ENCODE measurements at places on chromosomes 11 and 22. TPM values are rescaled to one million over a fixed set of nuclear protein-coding genes. Genes with fewer than 3 reads are reported as not detected.

The SMC1B gene
- total RNA-seq: 0.09 TPM

DNA sequence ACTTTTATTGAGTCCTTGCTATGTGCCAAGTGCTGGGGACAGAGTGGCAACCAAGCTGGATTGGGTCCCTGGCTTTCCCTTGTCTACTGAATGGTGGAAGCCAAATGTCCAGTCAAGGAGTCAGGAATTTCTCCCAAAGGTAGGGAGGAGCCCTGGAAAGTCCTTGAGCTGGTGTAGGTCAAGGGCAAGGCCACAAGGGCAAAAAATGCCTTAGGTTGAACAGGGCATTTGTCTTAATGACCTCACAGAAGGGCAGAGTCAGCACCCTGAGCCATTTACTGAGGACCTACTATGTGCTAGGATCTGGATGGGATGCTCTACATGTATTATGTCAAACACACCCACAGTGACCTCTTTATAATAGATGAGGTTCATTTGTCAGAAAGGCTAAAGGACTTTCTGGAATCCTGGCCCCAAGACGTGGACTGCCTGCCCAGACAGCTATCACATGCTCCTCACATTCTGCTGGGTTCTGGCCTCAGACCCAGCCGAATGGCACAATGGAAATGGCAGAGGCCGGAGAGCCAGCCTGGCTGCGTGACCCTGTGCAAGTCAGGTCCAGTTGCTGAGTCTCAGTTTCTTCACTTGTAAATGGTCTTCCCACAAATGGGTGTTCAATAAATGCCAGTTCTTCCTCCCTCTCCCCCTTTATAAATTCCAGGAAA lies 17.7 kb downstream of the MOGAT2 start:
- no peak for DNase-seq

The DEUP1 gene
- not detected for total RNA-seq

The MMP12 gene
- total RNA-seq: not detected

DNA sequence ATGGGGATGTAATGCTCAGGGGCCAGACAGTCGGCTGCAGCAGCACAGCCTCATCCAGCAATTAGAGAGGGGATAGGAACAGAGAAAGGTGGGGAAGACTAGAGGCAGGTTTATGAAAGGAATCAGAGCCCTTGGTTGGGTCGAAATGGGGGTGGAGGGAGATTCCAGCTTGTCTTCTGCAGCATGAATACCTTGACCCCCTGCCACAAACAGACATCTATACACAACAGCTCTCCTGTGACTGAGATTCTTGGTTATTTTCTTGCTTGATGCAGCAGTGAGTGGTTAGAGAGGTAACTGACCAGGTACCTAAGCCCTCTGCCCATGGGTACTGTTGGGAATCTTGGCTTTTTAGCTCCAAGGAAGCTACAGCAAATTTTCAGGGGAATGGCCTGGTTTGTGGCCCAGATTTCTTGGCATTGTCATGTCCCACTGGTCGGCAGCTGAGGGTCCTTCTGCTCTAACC lies at the start of gene TRIM49D1:
Gene TRIM49D1 (minus strand): TSS at position 51 of the 466 bp plus-strand sequence. CDS start 4,535 bp downstream, outside the sequence.
- no peak for DNase-seq

GRCh38 chr11:88414385-88414861 lies 76.9 kb upstream of the CTSC start:
- DNase-seq: no peak

DNA sequence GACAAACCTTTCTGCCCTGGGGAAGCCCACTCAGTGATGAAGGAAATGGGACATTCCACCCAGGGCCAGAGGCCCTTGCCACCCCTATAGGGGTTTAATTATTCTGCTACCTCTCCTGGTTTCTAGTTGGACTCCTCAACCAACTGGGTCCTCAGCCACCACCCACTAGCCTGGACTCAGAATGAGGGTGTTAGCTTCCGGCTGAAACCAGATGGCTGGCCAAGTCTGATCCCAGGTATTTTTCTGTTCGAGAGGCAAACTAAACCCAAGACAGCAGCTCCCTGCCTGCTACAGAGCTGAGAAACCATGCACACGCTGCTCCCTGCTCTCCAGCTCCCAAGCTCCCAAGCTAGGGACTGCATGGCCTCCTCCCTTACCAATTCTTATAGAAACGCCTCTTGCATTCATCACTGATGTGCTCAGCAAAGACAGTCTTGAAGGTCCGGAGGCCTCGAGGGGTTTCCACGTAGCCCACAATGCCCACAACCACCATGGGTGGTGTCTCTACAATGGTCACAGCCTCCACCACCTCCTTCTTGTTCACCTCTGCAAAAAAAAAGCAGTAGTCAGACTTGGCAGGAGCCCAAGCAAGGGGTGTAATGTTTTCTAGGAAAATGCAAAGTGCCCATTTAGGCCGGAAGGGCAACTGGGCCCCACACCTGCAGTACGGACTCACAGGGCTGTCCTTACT lies 2.2 kb downstream of the RPL3 start:
- peak; percentile 65 for DNase-seq

The ARAP1 gene
- total RNA-seq: 296 TPM

The OR2AG1 gene
- total RNA-seq: not detected

The ADAMTS15 gene
- 0.20 TPM for total RNA-seq

DNA sequence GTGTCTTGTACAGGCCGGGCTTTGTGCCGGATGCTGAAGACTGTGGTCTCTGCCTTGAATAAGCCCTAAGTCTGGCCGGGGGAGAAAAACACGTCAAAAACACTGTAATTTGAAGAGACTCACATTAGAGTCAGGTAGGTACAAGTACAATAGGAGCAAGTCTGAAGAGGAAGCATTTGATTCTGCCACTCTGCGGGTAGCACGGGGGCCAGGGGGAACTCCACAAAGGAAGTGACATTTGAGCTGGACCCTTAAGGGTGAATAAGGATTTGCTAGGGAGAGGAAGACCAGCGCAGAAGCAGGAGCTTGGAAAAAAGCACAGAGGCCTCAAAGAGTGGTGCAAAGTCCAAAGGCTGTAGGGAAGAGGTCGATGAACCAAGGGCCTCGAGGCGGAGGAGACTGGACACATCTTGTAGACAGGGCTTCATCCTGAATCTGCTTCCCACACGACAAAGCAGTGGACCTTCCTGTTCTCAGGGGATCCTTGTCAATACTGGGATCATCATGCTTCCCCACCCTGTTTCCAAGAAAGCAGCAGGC lies 38.7 kb downstream of the BUD13 start:
- no peak for DNase-seq

- no peak for DNase-seq
Observed at GRCh38 chr22:47417699-47418098, 655.2 kb downstream of the TBC1D22A start.

The OMP gene
- 0.85 TPM for total RNA-seq

The SLC16A8 gene
- total RNA-seq: not detected

GRCh38 chr22:34108168-34108567 lies 187.9 kb upstream of the LARGE1 start:
- no peak for DNase-seq

GRCh38 chr11:100740440-100740839 lies 53.4 kb downstream of the ARHGAP42 start:
- DNase-seq: no peak

The FGF19 gene
- total RNA-seq: not detected

- DNase-seq: no peak
Observed at GRCh38 chr11:86502137-86502642, 127.5 kb downstream of the CCDC81 start.

The CNTF gene
- total RNA-seq: 3.6 TPM

The OR8D1 gene
- not detected for total RNA-seq

The CENPM gene
- total RNA-seq: 4.2 TPM

The USP28 gene
- total RNA-seq: 132 TPM

- DNase-seq: no peak
Observed at GRCh38 chr22:23183061-23183698, 2.9 kb downstream of the BCR start.

DNA sequence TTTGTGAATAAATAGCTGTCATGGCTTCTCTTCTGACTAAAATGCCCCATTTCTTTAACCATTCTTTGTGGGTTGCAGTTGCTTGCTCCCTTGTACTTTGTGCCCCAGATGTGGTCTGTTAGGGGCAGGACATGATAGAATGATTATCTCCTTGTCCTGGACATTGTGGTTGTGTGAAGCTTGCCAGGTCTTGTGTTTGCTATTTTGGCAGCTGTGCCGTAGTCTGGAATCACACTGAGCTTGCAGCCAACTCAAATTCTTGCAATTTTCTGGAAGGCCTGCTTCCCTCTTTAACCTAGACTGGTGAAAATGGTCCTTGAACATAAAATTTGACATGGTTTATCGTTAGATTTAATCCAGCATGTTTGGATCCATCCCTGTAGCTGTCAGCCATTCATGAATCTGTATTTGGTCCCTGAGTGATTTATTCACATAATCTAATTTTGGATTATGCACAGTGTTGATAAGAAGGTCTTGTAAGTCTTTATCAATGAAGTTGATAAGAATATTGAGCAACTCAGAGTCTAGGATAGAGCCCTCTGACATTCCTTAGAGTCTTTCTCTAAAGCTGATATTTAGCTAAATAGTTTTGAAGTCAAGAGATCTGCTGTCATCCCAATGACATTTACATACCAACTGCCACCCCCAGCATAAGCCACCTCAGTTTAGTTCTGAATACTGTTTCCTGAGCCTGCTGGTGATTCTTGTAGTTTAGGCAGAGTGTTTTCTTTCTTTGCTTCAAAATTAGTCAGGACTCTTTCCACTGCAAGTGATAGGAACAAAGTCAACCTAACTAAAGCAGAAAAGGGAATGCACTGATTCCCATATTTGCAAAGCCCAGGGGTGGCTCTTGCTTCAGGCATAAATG lies 9.8 kb downstream of the SPON1 start:
- DNase-seq: no peak

GRCh38 chr11:132803436-132803835 lies 728.9 kb downstream of the OPCML start:
- DNase-seq: no peak

DNA sequence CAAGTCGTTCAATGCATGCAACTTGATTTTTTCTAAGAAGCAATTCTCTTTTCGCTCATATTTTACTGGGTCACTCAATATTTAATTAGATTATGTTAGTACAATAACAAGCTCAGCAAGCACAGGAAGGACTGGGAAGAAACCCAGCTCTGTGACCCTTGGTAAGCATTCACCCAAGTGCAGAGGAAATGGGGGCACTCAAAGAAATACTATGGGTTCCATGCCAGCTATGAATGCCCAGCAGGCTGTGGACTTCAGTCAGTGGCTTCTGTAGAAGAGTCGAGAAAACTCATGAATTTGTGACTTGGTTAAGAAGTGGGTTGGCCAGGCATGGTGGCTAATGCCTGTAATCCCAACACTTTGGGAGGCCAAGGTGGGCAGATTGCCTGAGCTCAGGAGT lies 123.6 kb downstream of the GALNT18 start:
- DNase-seq: no peak

DNA sequence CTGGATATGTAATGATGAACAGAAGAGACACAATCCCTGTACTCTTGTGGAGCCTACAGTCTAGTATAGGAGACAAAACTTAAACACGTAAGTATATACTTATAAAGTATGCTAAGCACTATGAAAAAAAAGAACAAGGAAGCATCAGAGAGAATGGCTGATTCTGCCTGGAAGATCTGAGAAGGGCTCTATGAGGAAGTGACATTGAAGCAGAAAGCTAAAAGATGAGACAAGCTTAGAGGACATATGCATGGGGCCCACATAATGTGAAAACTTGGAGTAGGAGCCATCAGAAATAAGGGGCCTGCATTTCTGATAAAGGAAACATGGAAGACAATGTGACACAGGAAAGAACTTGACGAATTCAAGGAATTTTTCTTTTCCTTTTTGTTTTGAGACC lies 16.6 kb downstream of the SAA1 start:
- no peak for DNase-seq

DNA sequence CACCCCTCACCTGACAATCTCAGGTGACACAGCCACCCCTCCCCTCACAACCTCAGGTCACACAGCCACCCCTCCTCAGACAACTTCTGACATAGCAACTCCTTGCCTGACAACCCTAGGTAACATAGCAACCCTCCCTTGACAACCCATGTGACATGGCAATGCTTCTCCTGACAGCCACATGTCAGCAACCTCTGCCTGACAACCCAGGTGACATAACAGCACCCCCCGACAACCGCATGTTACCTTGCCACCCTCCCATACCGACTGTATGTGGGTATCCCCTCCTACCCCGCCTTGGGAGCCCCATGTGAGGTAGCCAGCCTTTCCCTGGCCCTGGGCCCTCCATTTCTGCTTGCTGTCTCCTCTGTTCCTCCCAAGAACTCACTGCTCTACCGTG lies 77.7 kb upstream of the B3GAT1 start:
- no peak for DNase-seq

GRCh38 chr22:35914665-35915476 lies 113.8 kb downstream of the RBFOX2 start:
- peak; percentile 19 for DNase-seq

DNA sequence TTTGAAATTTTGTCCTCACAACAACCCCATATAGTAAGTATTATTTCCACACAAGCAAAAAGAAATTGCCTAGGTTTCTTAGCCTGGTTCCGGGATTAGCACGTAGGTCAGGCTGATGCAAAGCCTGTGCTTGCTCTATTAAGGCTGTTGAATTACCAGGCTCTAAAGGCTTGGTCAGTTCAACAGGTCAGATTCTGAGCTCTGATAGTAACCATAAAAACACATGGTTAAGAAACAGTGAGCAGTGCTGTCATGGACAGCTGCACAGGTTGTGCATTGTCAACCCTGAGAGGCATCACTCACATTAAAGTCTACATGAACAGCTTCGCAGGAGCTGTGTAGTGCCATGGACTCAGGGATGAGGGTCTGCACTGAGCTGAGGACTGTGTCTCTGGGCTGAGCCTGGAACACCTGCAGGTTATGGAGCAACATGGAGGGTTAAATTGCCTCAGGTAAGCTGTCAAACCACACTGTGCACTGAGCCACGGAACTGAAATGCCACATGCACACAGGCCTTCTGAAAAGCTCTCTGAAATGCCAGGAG lies 98.0 kb downstream of the PIWIL4 start:
- no peak for DNase-seq

GRCh38 chr11:118438314-118438931 lies 2.1 kb downstream of the KMT2A start:
- DNase-seq: peak; percentile 49

DNA sequence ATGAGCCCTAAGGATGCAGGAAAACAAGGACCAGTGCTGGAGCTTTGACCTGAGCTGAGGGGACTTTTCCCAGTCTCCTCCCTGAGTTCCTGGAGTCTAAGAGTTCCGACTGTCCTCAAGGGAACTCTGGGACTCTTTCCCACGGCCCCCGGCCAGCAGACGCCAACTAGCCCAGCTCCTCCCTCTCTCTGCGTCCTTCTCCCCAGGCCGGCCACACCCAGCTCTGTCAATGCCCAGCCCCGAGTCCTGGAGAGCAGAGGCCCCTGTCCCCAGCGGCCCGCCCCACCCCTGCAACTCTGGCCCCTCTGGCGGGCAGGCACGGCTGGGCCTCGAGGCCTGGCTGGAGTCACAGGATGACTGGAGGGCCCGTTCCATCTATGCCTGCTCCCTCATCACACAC lies 29.8 kb downstream of the NECTIN1 start:
- no peak for DNase-seq

The MFNG gene
- total RNA-seq: 75.3 TPM

The LRRC55 gene
- not detected for total RNA-seq

DNA sequence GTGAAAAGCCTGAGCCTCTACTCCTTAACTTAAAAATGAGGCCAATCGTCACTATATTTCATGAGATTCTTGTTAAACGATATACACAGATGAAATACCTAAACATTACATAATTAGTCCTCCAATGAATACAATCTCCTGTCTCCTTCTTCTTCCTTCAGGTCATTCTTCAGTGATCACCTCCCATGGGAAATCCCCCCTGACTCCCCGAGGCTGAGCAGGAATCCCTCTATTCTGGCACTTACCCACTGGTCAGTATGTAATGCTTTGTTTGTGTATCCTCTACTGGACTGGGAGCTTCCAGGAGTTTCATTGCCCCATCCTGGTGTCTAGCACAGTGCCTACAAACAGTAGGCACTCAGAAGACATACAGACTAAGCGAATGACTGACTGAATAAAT lies 52.3 kb downstream of the RAB38 start:
- no peak for DNase-seq

The DEPDC5 gene
- 56.7 TPM for total RNA-seq

The GAL3ST1 gene
- not detected for total RNA-seq

All from natural killer cell (primary cell).